Suppressor macrophage treated with lipopolysaccharide for 1 hour (primary cell): ENCODE measurements at places on chromosomes 2 and 18.

- no peak for DNase-seq
These were observed 135.9 kb upstream of the ARL4C start for GRCh38 chr2:234632527-234633391.

GRCh38 chr2:120642646-120643045, 93.0 kb upstream of the GLI2 start:
- DNase-seq, result no peak

DNA sequence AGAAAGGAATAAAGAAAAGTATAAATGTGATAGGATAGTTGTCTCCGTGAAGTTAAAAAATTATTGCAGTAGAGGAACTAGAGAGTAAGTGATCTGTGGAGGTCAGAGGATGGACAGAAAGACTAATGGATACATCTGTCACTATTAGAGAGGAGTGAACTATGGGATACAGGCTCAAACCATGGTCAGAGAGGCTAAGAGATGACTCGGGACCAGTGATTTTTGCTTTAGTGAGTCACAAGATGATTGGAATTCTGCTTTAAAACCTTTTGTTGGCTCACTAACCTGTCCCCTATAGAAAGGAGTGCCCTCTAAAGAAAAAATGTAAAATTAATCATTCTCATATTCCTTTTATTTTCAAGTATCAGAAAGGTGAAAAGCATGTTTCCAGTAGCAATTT, 30.3 kb downstream of the ALMS1 start:
- no peak for DNase-seq

GRCh38 chr2:85663594-85664565, 4.1 kb downstream of the SFTPB start:
- DNase-seq, result no peak

GRCh38 chr2:231992888-231993287, 31.4 kb downstream of the DIS3L2 start:
- DNase-seq, result no peak

- no peak for DNase-seq
These were observed 29.8 kb downstream of the LRP1B start for GRCh38 chr2:142100970-142101369.
